Activated CD4-positive, alpha-beta T cell treated with anti-CD3 and anti-CD28 coated beads, Interleukin-2, amount 50 U/mL, for 24 hours (primary cell): ENCODE measurements at places on chromosomes 7 and 10.

DNA sequence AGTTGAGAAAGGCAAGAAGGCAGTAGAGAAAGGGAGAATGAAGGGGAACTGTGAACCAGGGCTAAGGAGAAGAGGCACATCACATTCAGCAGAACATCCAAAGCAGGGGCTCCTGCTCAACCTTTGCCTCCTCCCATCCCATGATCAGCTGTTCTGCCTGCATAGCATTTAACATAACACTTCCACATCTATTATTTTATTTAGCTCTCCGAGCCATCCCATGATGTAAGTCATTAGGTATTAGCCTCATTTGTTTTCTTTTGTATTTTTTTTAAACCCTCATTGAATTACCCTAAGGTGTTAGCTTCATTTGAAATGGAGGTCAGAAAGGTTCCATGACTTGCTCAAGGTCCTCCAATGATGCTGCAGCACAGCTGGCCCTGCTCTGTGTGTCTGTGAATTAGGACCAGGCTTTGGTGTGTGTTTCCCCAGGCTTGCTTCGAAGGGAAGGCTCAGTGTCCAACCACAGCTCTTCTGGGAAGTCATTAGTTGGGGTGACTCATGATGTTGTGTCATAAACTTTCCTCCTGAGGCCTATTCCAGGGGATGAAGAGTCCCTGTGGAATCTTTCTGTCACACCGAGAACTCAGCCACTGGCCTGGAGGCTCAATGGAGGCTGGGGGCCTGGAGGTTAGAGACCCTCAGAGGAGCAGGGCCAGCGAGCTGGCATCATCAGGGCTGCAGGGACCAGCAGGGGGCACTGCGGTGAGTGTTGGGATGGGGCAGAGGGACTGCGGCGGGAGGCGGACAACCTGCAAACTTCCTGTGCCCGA, 16.5 kb downstream of the NPFFR1 start:
- no peak for DNase-seq

DNA sequence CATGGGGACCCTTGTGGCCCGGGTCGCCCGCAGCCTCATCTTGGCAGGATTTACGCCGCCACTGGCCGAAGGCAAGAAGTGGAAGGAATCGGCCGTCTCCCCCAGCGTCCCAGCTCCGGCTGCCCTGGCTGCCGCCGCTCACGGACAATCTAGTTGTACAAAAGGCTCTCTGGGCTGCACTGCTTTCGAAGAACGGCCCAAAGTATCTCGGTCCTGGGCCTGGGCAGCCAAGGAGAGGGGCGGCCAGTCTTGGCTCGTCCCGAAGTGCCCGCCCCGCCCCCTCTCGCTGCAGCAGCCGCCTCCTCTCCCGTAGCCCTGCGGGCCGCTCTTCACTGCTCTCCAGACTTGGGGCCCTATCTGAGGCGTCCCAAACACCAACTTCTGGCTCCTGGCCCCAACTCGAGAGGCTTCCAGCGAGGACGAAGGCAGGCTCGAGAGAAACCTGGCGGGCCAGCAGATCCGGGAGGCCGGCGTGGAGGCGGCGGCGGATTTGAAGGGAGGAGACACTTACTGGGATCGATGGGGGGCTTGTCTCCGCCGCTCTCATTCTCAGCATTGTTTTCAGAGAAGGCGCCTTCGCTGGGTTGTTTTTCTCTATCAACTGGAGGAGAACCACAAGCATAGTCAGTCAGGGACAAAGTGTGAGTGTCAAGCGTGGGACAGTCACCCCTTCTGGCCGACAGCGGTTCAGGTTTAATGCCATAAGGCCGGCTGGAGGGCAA, 809 bp downstream of the HOXA9 start:
- DNase-seq: no peak

DNA sequence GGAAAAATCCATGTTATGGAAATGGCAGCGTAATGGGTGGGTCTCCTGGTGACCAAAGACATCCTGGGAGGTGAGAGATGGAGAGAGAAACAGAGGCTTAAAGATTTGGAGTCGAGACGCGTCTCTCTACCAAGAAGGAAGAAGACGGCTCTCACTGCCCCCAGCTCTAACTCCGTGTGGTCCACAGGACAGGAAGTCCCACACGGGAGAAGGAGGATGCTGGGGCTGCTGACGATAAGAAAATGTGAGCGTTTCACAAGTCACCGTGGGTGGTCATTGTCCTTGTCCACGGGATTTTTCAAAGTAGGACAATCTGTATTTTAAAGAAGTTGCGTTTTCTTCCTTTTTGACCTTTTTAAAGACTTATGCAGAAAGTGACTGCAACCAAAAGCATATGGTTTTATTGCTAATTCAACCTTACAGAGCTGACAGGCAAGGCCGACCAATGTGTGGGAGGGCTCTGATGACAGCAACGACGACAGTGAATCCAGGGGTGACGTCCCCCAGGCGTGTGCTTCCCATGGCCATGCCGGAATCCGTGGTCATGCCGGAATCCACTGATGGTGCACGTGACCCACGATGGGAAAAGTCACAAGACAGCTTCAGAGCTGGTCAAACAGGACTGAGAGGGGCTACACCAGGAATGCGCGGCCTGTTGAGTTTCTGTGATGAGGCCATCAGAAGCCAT, 341.2 kb downstream of the PTPRN2 start:
- no peak for DNase-seq

DNA sequence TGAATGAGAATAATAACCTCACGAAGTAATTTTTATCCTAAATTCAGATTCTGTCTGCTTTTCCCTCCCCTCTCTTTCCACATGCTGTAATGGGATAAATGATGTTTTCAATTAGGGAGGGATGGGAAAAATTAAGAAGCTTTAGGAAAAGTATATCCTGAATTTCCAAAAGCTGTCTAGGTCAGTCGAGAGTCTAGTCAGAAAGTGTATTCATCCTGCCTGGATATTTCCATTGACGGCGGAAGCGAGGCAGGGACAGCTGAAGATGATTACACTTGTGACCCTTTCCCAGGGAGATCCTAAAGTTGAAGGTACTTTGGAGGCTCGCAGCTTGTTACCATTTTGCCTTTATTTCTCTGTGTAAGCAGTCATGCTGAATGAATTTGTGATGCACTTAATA, 204.1 kb downstream of the ZNF365 start:
- DNase-seq: no peak

DNA sequence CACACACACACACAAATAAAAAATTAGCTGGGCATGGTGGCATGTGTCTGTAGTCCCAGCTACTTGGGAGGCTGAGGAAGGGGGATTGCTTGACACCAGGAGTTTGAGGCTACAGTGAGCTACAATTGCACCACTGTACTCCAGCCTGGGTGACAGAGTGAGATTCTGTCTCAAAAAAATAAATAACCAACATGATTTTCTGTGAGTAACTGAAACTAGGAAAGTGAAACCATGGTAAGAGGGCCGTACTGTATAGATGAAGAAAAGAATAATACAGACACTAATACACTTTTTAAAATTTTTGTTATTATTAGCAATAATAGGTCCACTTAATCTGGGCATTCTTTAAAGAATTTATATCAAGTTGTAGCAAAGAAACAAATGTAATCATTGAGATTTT, 170.9 kb downstream of the HGF start:
- DNase-seq: no peak

DNA sequence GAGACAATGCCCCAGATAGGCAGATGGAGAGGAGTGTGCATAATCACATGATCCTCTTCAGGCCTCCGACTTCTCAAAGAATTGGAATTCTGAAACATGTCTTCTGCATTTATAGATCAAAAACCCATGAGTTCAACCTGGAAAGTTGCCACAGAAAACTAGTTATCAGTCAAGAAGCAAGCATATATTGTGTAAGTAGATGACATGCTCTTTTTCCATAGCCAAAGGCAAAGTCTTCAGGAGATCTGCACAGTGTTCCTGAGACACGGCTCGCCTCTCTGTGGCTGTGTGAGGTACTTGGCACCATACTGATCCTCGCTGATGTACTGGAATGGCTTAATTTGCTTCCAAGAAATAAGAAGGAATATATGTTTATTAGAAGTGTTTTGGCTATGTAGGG, 213.5 kb upstream of the MKI67 start:
- no peak for DNase-seq

DNA sequence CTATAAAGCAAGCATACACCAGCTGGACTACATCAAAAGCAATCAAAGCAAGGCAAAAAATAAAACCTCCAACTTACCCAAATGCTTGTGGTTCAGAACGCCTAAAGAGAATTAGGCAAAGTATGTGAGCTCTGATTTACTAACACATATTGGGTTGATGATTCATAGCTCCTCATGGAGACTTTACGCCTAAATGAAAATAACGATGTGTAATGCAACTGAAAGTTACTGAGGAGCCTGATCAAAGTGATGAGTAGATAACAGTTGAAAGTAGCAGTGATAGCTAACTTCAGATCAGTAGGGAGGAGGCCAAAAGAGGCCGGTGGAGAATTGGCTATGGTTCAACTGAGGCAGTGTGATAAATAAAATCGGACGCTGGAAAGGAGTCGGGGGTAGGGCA, 85.0 kb downstream of the MPP7 start:
- DNase-seq: peak; percentile 4

- no peak for DNase-seq
Measured at GRCh38 chr7:64656489-64656888, 9.4 kb upstream of the ZNF107 start.

GRCh38 chr10:98306501-98306900, 38.5 kb upstream of the LOXL4 start:
- no peak for DNase-seq

DNA sequence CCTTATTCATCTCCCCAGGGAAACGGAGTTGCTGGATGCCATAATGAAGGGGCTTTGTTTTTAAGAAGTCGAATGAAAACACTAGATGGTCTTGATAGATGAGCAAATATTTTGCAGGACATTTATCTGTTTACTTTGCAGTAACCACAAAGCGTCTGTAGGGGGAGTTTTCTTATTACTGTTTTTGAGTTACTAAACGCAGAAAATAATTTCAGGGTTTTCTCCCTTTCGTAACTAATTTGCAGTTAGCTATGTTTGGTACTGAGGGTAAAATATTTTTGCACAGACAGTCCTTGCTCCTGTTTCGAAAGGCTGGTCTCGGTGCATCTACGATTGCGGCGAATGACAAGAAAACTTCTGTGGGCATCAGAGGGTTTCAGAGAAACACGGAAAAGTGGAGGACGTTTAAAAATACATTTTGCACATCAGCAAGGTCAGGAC, 505.6 kb upstream of the MKI67 start:
- DNase-seq: no peak

GRCh38 chr7:118590107-118590506, 365.6 kb downstream of the ANKRD7 start:
- DNase-seq: no peak

GRCh38 chr10:110972231-110973134, 53.1 kb downstream of the SHOC2 start:
- DNase-seq: no peak

GRCh38 chr7:138000081-138000701, 1.7 kb downstream of the CREB3L2 start:
- no peak for DNase-seq

GRCh38 chr10:76309070-76309469, 877.6 kb downstream of the LRMDA start:
- DNase-seq: no peak

- DNase-seq: no peak
Measured at GRCh38 chr10:120016906-120017305, 124.4 kb downstream of the SEC23IP start.

DNA sequence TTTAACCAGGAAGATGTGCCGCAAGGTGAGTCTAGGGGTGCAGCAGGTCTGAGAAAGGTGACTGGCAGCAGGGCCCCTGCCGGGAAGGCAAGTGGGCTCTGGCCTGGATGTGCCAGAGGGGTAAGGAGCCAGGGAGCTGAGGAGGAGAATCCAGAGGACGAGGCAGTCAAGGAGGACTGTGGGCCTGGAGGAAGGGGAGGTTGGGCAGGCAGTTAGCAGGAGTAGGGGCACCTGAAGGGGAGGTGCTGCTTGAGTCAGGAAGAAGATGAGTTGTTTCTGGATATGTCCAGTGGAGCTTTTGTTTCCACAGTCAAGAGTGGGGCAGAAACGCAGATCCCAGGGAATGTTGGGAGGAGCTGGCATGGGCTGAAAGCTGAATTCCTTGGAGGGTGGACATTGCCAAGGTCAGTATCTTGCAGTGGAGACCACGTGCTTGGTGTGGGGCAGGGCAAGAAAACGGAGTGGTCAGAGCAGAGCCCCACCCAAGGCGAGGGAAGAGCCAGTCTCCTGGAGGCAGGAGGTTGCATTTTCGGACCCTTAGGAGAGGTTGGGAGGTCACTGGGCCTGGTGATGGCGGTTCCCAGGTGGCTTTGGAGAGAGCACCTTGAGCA, 34.0 kb downstream of the MINDY4 start:
- no peak for DNase-seq

DNA sequence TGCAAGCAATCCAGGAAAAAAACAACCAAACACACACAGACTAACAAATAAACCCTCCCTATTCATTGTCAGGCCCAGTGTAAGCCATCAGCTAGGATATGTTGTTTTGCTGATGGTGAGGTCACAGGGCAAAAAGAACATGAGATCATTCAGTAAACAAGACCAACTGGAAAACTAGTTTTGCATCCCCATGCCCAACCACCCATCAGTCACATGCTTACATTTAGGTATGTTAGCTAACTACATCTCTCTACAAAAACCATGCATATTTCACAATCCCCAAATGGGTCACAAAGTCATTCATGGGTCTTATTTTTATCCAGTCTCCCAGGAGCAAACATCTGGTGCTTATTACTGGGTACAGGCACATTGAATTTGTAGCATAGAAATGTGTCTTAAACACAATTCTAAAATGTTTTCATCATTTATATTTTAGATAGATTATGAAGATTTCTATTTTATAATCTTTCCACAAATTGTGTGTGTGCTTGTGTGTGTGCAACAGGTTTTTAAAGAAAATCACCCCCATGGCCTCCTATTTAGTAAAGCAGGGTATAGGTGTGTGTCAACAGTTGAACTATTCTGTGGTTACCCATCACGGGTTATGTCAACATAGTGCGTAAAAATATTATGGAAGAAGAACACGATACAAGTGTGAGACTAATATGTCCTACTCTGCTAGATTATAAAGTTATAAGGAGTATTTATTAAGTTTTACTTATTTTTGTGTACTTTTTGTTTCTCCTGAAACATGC, 103.8 kb upstream of the AKR1E2 start:
- DNase-seq: no peak

DNA sequence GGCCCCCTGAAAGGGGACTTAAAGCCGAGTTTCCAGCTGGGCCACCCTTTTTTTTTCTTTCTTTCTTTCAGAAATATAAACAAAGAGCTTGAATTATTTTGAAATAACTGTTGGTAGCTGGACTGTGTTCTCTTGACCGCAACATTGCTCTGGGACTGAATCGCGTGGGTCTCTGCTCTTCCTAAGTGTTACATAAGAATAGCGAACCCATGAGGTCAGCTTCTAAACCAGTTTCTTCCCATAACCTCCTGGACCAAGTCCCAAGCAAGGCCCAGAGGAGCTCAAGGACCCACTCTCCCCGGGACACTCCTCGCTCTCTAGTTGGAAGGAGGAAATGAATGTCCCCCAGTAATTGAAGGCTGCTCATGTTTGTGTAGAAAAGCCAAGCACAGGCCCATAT, 91.1 kb downstream of the CXCL12 start:
- DNase-seq: no peak

DNA sequence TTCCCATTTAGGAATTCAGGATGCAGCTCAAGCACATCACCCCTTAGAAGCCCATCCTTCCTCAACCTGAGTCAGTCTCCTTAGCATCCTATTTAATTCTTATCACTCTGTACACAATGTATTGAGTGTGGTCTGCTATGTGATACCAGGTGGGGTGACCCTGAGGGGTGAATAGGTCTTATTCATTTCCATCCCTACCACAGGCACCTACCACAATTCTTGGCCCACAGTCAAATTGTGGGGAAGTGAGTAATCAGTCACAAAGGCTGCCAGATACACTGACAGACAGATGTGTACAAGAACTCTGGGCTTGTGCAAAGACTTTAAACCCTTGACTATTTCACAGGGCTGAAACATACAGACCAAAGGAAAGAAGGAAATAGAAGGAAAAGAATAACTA, 560.5 kb downstream of the PARD3 start:
- no peak for DNase-seq
